ENCODE measurements at places on chromosomes 3 and 15.
A peak's percentile ranks its signal among the peaks of the same experiment; 100 is the strongest.

DNA sequence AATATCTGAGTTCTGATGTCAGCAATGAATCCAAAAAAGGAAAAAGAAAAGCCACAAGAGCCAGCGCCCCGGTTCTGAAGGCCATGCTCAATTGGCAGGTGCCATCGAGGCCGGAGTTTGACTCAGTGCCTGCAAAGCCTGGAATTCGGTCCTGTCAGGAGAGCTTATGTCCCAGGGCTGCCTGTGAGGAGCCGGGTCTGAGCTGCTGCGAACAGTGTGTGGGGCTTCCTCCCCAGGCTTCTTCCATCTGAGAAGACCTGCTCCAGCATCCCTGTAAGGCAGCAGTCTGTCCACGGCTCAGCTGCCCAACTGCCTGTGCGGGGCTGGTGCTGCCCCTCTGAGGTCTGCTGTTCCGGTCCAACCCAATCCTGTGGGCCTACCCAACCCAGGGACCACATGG lies 46.1 kb downstream of the ROPN1B start:
- DNase-seq: no peak

DNA sequence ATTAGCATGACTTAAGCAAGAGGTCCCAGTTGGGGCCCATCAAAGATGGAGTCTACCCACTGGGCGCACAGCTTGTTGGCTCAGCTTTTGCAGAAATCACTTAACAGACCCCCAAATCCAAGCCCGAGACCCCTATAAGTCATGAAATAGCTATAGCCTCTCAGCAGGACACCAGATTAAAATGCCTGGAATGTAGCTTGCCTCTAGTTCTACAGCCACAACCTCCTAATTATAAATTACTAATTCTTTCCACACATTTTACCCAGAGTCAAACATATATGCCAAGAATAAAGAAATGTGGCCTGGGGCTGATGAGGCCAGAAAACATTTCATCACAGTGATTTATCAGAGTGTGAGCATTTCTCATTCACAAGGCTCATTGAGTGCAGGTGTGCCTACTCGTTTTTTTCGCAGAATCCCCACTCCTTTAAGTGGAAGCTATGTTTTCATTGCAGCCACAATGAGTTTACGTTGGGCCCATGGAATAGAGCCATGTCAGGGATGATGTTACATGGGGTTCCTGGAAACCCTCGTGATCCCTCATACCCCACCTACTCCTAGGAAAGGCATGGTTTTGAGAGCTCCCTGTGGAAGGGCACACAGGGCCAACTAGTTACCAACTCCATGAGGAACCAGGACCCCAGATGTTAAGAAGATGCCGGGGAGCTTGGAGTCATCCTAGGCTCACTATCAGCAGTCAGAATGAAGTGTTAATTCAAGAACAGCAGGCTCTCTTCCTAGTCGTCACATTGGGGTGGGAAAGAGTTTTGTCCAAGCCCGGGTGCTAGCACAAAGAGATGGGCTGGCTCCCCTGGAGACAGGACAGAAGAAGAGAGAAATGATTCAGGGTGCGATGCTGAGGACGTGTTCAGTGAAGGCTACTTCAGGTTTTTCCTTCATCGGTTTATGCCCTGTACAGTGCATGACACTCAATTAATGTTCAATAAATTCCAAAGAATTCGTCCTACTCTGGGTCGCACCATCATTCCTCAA lies 90.2 kb upstream of the ABHD17C start:
- no peak for DNase-seq

GRCh38 chr3:50671331-50671730 lies 3.4 kb upstream of the DOCK3 start:
- peak; percentile 86 for DNase-seq

DNA sequence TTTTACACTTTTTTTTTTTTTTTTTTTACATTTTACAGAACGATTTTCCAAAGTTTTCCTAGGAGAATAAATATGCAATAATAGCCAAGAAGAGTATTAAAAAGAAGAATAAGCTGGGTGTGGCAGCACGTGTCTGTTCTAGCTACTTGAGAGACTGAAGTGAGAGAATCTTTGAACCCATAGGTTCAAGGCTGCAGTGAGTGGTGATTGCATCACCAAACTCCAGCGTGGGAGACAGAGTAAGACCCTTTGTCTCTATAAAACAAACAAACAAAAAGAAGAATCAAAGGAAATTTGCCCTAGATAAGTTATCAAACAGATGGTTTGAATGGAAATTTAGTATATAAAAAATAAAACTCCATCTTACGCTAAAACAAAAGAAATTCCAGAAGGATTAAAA lies 13.3 kb downstream of the XRN1 start:
- no peak for DNase-seq

DNA sequence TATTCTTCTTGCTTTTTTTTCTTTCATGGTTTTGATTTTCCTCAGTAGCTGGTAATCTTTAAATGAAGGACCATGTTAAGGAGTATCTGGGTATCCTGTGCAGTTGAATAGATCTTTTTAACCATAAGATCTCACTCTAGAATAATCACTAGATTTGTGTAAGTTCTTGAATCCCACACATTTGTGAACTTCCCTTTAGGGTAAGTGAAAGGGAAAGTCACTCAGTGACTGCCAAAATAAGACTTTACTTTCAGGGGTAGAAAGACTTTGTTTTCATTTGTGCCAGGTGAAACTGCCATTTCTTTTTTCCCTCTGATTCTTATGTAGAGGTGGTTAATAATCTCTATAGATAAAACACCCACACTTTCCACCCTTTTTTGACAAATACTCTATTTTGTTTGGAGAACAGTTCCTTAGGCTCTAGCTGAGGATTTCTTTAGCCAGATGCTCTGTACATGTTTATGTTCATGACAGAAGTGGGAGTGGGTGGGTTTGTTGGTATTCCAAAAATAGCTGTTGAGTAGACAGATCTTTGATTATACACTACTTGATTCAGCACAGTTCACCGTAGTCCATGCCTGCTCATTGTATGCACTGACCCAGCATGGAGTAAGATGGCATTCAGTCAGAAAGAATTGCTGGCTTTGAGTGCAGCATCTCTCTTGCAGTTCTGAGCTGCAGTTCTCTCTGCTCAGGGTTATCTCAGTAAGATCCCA lies 28.5 kb downstream of the LRRC49 start:
- no peak for DNase-seq

DNA sequence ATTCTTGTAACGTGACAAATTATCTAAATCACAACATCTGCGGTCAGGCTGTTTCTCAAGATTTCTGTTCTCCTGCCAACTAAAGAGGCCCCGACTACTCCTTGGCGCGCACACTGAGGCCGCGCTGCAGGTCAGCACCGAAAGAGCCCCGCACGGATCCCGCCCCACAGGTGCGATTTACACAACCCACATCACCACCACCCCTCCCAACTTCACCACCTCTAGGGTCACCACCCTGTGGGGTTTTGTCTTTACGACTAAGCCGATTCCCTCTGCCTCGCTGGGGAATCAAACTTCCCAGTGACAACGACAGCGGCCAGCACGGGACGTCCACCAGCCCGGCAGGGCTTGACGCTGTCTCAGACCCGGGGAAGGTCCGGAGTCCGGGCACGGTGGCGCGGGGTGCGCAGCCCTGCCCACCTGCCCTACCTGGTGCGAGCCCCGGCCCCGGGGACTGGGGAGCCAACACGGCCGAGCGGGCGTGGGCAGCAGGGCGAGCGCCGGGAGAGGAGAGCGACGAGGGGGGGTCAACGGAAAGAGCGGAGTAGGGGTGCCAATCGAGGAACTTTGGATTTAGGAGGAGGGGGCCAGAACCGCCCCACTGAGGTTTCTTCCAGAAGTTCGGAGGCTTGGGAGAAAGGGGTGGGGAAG lies 764 bp downstream of the UACA start:
- DNase-seq: peak; percentile 50

DNA sequence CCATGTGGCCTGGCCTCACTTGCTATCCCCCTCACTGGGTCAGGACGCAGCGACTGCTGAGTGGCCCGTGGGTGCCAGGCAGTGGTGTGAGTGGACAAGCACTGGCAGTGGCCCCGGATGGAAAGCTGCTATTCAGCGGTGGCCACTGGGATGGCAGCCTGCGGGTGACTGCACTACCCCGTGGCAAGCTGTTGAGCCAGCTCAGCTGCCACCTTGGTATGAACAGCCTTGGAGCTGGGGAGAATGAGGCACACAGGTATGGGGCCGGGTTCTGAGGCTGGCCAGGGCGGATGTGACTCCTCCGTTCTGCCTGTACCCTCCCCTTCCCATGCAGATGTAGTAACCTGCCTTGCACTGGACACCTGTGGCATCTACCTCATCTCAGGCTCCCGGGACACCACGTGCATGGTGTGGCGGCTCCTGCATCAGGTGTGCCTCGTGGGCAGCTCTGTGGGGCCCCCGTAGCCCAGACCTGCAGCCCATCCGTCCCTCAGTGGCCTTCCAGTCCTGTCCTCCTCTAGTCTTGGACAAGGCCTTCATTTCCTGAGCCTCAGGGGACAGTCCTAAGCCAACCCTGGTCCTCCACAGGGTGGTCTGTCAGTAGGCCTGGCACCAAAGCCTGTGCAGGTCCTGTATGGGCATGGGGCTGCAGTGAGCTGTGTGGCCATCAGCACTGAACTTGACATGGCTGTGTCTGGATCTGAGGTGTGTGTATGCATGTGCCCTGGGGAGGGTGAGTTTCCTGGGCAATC lies 28.2 kb downstream of the NBEAL2 start:
- DNase-seq: no peak

GRCh38 chr15:20340931-20341661 lies 200.5 kb downstream of the GOLGA6L6 start:
- no peak for DNase-seq

DNA sequence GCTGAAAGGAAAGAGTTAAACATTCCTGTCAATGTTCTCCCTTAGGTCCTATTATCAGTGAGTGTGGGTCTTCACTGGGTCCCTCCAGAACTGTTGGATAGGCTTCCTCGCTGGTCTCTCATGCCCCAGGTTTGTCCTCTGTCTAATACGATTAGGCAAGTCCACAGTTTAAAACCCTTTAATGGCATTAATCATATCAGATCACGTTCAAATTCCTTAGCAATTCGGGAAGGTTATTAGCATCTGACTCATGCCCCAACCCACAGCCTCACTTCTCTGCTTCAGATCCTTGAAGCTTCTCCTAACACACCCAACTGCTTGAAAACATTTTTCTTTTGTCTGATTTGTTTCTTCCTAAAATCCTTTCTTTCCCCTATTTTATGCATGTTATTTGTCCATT lies 224.3 kb upstream of the ATP10A start:
- DNase-seq: peak; percentile 35

DNA sequence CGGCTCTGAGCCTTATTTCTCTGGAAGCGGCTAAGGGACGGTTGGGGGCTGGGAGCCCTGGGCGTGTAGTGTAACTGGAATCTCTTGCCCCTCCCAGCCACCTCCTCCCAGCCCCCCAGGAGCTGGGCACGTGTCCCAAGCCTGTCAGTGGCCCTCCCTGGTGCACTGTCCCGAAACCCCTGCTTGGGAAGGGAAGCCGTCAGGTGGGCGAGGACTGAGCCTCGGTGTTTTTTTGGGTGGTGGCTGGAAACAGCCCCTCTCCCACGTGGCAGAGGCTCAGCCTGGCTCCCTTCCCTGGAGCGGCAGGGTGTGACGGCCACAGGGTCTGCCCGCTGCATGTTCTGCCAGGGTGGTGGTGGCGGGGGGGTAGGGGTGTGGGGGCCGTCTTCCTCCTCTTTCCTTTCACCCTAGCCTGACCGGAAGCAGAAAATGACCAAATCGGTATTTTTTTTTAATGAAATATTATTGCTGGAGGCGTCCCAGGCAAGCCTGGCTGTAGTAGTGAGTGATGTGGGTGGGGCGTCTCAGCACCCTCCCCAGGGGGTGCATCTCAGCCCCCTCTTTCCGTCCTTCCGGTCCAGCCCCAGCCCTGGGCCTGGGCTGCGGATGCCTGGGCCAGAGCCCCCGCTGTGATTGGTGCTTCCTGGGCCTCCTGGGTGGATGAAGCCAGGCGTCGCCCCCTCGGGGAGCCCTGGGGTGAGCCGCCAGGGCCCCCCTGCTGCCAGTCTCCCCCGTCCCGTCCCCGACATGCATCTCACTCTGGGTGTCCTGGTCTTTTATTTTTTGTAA lies 58.8 kb upstream of the GOLGA8A start:
- no peak for DNase-seq

- no peak for DNase-seq
Observed at GRCh38 chr15:101445562-101446517, 43.7 kb downstream of the PCSK6 start.

- DNase-seq: no peak
Observed at GRCh38 chr3:69869643-69870042, 129.9 kb upstream of the SAMMSON start.

DNA sequence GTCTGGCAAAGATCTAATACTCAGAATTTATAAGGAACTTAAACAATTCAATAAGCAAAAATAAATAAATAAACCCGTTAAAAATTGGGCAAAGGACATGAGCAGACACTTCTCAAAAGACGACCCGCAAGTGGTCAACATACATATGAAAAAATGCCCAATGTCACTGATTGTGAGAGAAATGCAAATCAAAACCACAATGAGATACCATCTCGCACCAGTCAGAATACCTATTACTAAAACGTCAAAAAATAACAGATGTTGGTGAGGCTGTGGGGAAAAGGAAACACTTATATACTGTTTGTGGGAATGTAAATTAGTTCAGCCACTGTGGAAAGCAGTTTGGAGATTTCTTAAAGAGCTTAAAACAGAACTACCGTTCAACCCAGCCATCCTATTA lies 188.0 kb upstream of the MRPL3 start:
- no peak for DNase-seq

DNA sequence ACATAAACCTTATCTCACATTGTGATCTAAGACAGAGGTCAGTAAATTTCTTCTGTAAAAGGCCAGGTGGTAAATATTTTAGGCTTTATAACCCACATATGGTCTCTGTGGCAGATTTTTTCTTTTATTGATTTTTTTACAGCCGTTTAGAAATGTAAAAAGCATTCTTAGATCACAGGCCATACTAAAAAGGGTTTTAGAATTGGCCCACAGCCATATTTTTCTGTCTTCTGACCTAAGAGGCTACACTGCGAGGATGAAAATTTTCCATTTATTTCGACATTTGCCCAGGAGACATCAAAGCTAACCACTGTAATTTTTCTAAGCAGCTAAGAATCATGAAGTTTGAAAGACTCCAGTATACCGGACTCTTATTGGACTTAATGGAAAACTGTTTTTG lies 377.2 kb upstream of the SGO1 start:
- no peak for DNase-seq

DNA sequence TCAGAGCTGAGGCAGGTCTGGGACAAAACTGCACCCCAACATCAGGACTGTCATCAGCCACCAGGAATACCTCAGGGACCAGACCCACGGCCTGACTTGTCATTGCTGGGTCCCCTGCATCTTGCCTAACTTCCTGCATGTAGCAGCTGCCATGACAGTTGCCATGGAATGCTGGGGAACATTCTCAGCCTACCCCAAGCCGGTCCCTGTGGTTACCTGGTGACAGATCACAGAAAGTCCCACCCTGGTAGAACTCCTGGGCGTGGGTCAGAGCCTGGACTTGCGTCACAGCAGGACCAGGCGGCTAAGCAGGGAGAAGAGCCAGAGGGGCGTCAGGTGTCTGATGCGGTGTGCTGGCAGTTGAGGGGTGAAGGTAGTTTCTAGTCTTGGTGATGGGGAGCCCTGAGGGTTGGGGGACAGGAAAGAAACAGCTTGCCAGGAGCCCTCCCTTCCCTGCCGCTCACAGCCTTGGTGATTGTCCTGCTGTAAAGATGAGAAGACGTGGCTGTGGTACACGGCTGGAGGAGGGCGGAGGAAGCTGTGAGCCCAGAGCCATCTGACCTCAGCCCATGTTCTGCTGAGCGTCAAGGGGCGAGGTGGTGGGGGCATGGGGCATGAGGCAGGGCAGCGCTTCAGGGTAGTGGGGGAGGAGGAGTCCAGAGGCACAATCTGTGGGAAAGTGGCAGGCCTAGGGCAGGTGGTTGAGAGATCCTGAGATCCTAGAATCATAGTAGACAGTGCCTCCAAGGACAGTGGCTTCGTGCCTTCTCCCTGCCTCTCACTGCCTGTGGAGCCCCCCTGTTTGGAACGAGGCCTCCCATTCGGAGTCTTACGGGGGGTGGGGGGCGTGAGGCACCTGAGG lies 5.4 kb downstream of the H1-8 start:
- no peak for DNase-seq

Measured in GM04504 (cell line).